ENCODE measurements at places on chromosomes 4 and X.

- no peak for DNase-seq
Observed at GRCh38 chr4:32499171-32499570, 1779.0 kb downstream of the PCDH7 start.

DNA sequence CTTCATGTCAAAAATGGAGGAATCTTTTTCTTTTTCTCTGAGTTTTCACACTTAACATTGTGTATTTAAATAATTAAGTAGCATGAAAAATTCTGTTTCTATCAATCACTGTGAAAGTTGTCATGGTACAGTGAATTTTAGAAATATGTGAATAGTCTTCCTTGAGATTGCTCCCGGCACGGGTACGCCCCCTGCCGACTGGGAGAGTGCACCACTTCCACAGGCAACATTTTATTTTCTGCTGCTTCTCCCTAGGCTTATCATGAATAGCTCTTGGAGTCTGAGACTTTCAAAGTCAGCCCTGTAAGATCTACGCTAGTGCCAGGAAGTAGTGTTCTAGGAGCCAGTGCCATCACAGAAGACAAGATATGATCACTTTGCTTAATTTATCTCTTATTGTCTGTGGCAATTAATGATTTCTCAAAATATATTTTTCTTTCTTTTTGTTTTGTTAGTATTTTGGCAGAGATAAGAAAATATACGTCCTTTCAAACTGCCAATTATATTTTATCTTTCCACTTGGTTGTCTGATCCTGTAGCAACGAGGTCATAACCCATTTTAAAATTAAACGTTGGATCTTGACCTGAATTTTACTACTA, 763.8 kb upstream of the AADAT start:
- peak; percentile 66 for DNase-seq

DNA sequence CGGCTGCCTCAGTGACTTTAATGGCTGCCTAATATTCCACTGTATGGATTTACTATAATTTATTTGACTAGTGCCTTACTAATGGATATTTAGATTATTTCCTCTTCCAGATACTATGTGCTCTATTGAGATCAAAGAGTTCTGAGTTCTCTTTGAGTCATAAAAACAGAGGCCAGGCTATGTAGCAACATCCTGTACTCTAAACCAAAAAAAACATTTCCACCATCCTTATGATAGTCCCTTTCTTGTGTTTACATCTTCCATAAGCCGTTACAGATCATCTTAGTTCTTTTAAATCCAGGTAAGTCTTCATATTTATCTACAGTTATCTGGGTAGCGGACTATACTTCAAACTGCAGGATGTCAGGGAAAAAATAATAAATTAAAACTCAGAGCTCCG, 56.6 kb upstream of the TMEM184C start:
- DNase-seq: no peak

DNA sequence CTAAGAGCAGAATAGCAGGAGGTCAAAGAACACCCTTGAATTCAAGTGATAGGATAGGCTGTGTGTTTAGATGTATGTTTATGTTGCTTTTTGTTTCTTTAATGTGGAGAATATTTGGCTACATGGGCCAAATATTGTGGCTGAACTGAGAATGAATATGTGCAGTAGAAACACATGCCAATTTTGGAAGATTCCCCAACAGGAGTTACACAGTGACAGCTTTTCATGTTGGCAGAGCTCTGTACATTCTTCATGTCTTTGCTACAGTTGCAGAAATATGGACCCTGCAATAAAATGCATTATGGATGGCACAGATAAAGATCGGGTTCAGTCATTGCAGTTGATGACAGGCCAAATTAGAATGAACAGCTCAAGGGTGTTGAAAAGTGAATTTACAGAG, 82.8 kb upstream of the SLC4A4 start:
- no peak for DNase-seq

DNA sequence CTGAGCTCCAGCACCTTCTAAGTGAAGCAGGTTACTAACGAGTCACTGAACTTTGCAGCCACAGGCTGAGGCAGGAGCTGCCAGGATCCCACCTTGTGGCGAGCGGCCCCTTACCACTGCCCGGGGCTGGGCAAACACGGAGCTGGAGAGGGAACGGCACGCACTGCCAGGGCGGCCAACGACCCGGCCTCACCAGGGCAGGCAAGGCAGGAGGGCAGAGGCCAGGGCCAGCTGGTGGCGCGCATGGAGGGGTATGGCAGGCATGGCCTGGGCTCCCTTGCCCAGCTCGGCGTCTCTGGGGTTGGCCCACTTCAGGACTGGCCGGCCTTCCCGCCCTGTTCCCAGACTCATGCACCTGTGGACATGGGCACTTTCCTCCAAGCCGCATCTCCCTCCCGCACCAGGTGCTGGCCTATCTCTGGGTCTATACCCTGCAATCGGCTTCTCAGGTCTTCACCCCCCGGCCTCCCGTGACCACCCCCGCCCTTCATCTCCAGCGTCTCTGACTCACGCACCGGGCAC, 64.9 kb downstream of the FAM53A start:
- DNase-seq: no peak

- DNase-seq: peak; percentile 88
Observed at GRCh38 chrX:38800981-38801845, at the start of gene MID1IP1. Gene MID1IP1 (plus strand): TSS chrX:38801459. CDS start chrX:38804947, 3,488 bp downstream.

DNA sequence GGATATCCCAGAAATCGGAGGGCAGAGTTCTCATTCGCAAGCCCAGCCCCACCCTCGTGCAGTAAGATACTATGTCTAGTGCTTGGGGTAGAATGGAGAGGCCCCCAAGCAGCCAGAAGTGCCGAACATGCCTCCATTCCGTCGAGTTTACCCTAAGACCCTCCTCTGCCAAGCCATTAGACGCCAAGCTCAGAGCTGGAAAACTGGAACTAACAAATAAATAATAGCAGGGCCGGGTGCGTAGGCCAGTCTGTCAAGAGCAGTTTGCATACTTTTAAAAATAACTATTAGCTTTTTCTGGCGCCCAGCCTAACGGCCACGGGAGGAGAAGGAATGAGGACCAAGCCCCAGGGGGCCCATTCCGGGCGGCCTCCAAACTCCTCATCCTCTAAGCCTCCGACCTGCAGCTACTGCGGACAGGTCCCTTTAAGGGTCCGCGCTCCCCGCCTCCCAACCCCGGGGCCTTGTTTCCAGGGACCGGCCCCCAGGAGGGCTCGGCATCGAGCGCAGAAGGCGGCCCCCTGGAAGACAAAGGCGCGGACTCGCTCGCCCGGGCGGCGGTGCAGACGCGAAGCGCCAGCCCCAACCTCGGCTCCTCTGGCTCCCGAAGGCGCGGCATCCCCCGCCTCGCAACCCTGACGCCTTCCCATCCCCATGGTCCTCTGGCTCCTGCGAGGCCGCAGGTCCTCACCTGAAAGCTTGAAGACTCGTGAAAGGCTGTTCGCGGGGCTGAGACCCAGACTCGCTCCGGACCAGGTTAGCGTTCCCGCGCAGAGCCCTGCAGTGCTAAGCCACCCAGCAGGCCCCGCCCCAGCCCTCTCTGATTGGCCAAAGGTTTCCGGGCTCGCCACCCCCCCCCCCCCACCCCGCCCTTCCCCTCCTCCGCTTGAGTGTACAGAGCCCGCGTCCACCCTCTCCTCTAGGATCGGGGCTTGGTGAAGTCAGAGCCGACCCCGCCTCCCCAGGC, at the start of gene TMSB15A:
Gene TMSB15A, minus strand, starts transcription at position 765 of the 967 bp plus-strand sequence.
- DNase-seq: peak; percentile 44

GRCh38 chrX:153516073-153516472, 1.4 kb upstream of the ATP2B3 start:
- DNase-seq: peak; percentile 4

DNA sequence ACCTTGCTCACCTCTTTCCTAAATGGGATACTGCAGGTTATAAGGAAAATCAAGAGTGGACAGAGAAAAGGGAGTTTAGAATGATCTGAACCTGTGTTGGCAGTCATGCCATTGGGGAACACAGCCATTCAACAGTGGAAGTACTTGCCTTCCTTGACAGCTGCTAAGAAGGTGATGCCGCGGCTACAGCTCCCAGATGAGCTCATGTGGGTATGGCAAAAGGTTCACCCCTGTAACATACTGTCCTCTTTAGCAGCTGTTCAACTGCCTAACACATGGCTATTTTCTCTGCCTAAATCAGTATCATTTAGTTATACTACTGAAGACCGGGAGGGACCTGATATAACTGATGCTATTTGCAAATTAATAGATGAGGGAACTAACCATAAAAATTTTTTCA, 76.8 kb downstream of the DCHS2 start:
- no peak for DNase-seq

- no peak for DNase-seq
Observed at GRCh38 chrX:15952212-15952611, 97.6 kb upstream of the AP1S2 start.

GRCh38 chr4:6916587-6917460, 7.2 kb downstream of the TBC1D14 start:
- peak; percentile 95 for DNase-seq

GRCh38 chr4:51835079-51835478, 7.9 kb upstream of the DCUN1D4 start:
- no peak for DNase-seq

DNA sequence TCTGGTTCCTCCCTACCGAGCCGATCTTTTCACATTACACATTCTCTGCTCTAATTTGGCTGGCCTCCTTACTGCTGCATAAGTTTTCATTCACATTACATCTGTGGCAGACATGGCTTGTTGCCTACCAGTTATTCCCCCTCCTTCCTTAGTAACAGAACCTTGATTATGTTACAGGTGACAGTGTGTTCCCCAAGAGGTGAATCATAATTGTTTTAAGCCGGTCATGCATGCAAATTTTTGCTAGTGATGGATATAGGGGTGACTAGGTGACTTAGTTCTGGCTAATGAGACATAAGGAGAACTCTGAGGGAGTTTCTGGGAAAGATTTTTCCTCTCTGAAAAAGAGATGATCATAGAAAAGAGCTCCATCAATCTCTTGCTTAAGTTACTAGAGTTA, 8.4 kb upstream of the LAMP2 start:
- no peak for DNase-seq

DNA sequence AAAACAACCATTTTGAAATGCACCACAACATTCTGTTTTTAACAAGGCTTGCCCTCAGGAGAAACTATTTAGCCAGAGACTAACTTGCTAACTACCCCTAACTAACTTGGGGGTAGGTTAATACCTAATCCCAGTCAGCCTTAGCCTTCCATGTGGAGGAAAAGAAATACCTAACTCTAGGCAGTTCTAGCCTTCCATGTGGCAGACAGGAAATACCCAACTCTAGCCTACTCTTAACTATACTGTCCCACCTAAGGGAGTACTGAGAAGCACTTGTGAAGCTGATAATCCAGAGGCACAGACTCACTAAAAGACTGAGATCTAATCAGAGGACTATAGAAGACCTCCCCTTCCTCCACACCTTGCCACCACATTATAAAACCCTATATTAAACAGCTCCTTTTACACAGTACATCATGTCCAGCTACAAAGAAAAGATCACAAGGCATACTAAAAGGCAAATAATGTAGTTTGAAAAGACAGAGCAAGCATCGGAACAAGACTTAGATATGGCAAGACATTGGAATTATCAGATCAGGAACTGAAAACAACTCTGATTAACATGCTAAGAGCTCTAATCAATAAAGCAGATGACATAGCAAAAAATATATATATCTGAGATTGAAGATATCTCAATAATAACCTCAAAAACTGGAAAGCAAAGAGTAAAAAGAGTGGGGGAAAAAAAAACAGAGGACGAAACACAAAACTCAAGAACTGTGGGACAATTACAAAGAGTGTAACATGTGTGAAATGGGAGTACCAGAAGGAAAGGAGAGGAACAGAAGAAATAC, 52.2 kb downstream of the FRYL start:
- DNase-seq: no peak

DNA sequence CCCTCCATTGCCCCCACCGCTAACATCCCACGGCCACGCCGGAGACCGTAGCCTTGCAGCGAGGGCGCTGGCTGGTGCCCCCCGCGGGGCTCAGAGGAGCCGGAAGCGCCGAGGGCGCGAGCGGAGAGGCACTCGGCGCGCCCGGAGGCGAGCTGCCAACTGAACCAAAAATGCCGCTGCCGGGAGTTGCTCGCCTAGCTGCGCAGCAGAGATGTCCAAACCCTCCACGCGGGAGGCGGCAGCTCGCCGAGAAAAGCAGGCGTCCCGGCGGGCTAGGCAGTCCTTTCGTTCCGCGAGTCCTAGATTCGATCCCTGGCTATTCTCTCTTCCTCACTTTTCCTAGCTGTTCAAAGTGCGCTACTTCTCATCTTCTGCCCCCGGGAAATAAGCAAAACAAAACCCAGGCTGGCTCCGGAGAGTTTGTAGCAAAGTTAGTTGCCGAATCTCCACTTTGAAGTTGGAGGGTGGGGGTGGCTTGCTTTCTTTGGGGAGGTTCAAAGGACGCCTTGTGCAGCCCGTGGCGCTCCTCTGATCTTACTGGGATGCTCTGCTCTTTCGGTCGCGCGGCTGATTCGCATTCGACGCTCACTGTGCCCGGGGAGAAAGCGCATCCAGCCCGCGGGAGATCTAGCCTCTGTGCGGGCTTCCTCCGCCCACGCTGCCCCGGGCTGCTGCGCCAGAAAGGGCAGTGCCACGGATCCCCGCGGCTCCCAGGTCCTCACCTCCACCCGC, 723 bp downstream of the NKX6-1 start:
- DNase-seq: peak; percentile 53

- DNase-seq: no peak
Observed at GRCh38 chr4:2011583-2011982, 2.8 kb upstream of the NELFA start.

DNA sequence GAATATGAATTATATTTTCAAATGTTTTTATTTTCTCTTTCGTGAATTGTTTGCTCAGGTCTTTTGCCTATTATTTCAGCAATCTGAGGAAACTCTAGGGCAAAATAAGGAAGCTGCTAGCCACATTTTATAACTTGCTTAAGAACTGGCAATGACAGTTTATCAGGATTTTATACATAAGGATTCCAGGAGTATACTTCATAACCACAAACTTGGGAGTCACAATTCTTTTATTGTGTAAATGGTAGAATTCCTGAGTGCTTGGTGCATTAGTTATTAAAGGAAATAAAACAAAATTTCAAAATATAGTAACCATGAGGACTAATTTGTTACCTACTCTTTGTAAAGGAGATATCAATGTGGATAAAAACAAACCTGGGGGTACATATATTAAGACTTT, 54.4 kb downstream of the PALLD start:
- DNase-seq: no peak

GRCh38 chrX:69182818-69183380, 17.6 kb upstream of the PJA1 start:
- no peak for DNase-seq

- DNase-seq: peak; percentile 78
Observed at GRCh38 chr4:179750374-179750773, 2308.1 kb upstream of the AGA start.
